ENCODE measurements at places on chromosomes 11 and 22.

DNA sequence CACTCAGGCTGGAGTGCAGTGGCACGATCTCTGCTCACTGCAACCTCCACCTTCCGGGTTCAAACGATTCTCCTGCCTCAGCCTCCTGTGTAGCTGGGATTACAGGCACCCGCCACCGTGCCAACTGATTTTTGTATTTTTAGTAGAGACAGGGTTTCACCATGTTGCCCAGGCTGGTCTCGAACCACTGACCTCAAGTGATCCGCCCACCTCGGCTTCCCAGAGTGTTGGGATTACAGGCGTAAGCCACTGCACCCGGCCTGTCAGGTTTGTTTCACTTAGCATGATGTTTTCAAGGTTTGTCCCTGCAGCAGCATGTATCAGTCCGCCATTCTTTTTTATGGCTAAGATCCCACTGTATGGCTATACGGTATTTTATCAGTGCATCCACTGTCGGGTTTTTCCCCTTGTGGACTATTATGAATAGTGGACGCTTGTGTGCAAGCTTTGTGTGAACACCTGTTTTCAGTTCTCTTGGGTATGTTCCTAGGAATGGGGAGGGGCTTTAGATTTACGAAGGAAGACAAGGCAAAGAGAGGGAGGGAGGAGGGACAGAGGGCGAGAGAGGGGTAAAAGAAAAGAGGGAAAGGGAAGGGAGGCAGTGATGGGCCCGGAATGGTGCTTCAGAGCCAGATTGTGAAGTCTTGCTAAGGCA lies 13.9 kb upstream of the CDC42EP2 start:
- no peak for DNase-seq

DNA sequence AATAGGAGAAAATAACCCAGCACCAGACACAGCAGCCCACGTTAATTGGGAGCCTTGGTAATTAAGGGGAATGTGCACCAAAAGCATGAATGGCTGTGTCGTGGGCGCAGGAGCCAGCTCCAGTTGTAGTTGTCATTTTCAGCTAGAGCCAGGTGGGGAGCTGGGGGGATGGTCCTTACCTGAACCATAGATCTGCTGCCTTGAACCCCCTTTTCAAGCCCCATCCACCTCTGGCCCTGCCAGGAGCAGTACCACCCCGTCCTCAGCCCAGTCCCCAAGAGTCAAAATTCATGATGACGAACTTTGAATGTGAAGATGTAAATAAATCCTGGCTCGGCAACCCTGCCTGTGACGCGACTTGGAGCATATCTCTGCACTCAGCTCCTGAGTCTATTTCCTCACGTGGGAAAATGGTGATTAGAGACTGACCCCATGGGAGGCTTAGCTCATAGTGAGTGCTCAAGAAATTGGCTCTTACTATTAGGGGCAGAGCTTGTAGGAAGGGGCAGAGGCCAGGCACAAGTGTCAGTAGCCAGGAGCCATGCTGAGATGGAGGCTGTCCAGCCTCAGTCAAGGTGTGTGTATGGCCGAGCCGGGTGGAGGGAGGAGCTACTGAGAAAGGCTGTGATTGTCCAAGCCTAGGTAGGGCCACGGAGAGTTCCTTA lies 794 bp upstream of the FXYD6 start:
- DNase-seq: no peak

DNA sequence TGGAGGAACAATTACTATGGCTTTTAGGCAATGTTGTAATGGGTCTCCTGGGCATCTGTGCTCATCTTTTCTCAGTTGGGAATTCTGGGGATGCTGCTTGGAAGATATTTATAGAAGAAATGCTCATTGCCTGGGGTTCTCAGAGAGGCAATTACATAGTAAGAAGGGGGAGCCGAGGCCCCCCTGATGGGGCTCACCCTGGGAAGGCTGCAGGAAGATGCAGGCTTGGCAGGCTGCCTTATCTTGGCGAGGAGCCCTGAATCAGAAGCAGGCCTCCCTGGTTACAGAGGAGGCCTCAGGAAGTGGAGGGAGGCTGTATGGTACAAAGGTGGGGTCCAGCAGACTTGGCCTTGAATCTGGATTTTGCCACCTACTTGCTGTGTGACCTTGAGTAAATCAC lies 60.6 kb upstream of the CRYBB3 start:
- DNase-seq: no peak

DNA sequence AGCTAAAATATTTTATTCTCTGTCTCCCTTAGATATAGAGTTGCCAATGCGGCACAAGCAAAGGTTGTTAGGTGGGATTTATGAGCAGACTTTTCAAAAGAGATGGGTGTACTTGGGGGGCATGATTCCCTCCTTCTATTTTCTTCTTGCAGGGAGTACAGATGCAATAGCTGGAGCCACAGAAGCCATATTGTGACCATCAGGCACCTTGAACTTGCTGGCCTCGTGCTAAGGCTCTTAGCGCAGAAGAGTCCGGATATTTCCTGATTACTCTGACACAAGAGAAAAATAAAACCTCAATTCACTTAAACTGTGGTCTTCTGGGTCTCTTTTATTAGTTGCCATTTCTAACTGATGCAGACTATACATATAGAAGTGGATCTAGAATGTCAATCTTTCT lies 547.4 kb downstream of the MIAT start:
- DNase-seq: no peak

DNA sequence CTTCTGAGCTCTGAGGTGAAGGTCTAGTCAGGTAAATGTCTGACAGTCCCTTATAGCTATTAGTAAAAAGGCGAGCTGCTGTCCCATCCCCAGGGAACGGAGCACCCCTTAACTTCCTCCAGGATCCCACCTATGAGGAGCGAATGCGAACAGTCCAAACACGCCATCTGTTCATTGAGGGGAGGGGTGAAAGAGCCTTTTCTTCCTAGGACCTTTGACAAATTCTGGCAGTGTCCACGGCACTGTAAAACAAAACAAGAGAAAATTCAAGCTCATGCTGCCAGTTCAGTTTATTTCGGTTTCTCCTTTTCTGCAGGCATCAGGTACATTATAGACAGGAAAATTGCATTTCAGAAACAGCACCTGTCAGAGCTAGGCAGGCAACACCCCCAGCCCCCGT lies 253.8 kb upstream of the CADM1 start:
- no peak for DNase-seq

DNA sequence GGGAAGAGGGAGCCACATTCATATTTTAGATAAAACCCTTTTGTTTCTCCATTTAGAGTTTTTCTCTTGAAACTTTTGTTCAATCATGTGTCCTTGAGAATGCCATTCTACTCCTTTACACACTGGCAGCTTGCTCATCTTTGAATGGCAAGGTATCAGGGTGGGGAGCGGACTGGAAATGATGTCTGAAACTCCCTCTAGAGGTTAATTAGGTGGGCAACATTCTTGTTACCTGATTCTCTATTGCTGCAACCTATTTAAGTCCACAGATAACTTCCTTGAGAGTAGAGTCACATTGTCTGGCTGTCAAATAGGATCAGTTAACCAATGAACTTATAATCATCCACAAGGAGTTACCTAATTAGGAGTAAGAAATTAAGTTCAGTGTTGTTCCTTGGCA lies 533.6 kb upstream of the API5 start:
- no peak for DNase-seq

DNA sequence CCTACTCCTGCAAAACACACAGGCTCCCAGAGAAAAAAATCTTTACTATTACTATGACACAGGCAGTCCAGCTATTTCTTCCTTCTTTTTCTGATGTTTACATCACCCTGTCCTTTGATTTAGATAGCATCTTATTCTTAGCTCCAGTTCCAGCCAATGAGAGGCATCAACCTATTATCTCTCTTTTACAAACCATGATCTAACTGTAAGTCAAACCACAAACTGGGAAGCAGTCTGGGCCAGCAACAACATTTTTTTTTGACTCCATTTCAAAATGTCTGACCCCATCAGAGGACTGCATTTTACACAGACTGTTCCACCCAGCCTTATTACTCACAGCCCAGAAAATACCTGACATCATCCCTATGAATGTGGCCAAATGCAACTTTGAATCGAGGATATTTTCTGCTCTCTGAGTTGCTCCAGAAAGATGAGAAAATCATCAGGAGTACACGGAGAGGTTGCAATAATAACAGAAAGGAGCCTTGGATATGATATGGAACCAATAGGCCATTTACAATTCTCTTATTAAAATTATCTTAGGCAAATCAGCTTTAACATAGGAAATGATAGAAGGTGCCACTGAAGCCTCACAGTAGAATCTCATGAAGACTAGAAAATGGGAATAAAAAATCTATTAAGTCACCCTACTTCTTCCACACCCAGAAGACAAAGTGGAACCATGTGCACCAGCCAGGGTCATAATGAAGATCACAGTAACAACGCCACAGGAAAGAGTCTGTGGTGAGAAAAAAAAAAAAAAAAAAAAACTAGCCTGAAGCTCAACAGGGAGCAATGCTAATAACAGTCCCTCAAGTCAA lies 21.2 kb downstream of the TBRG1 start:
- no peak for DNase-seq

DNA sequence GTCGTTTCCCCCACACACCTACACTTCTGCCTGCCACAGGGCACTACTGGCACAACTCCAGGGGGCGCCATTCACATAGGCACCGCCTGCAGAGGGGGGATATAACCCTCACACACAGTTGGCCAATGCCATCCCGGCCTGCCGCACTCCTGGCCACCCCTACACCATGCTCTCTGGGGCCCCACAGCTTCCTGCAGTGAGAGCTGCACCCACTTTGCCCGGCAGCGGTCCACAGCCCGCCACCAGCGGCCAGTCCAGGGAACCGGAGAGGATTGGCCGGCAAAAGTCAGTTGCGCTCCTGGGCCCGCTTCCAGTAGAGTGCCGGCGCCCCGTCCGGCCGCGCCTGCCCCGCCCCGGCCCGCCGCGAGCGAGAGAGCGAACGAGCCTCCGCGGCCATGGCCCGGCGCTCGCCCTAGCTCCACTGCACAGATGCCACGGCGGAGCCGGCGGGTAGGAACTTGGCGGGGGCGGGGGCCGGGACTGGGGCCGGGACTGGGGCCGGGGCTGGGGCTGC lies 25.6 kb upstream of the SUSD2 start:
- DNase-seq: peak; percentile 84
